ENCODE measurements at places on chromosomes 3 and 15.

DNA sequence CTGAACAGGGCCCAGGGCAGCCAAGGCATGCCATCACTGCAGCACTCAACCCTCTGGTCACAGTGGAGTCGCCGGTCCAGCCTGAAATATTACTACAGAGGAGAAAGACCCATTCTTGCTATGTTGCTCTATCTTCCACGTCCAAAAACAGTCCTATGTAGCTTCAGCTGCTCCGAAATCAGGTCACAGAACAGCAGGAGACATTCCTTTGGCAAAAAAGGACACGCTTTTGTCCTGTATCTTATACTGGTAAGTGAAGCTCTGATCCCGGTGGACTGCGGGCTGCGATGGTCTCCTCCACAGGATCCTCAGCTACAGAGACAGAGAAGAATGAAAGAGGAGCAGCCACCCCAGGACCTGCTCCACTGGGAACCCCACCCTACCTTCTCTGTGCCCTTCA lies 17.6 kb downstream of the ELP6 start:
- no peak for DNase-seq

DNA sequence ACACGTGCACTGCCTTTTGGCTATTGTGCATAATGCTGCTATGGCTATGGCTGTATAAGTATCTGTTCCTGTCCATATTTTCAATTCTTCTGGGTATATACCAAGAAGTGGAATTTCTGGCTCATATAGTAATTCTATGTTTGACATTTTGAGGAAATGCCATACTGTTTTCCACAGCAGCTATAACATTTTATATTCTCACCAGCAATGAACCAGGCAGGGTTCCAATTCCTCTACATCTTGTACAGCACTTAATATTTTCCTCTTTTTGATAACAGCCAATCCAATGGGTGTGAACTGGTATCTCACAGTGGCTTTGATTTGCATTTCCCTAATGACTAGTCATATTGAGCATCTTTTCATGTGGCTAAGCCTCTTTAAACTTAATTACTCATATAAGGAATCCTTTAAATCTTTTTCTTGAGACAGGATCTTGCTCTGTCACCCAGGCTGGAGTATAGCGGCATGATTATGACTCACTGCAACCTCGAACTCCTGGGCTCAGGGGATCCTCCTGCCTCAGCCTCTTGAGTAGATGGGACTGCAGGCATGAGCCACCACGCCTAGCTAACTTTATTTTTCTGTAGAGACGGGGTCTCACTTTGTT lies 38.1 kb upstream of the IGDCC4 start:
- no peak for DNase-seq

- DNase-seq, result no peak
These were observed 99.1 kb downstream of the NR1I2 start for GRCh38 chr3:119880966-119881365.

GRCh38 chr3:21645121-21645897 lies 105.7 kb downstream of the ZNF385D start:
- DNase-seq, result no peak

- no peak for DNase-seq
These were observed 7.8 kb upstream of the ICE2 start for GRCh38 chr15:60486742-60487141.

DNA sequence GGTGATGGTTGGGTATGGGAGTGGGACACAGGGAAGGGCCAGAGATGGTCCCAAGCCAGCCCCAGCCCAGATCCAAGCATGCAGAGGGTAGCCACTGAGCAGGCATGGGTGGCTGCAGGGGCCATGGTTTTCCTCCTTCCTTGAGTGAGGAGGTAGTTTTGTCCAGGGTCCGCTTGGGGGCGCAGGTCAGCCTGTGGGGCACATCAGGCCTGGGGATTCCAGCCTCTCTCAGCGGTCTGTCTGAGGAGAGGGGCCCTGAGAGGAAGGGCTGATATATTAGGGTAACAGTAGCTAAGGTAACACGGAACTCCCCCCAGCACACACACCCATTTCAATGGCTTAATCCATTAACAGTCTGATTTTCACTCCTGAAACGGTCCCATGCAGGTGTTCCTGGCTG lies 22.7 kb upstream of the LCTL start:
- DNase-seq, result no peak

DNA sequence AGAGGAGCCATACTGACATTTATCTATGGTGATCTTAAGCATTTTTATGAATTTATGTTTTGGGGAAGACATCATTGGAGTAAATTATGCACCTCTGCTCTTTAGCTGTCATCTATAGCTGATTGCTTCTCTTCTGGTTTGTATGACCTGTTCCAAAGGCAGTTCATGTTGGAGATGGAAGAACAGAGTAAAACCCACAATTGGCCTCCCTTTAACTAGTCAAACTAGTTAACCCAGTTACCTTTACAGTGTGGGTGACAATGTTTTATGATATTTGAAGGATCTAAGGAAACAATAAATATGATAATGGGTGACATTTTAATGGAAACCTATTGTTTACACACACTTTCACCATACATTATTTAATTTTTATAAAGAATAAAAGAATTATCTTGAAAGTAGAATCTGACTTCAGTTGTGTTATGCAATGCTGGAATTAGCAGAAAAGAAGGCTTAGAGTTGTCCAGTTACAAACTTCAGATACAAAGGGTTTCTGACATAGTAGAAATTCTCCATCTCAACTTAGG lies 263.5 kb downstream of the NFKBIZ start:
- DNase-seq, result no peak

DNA sequence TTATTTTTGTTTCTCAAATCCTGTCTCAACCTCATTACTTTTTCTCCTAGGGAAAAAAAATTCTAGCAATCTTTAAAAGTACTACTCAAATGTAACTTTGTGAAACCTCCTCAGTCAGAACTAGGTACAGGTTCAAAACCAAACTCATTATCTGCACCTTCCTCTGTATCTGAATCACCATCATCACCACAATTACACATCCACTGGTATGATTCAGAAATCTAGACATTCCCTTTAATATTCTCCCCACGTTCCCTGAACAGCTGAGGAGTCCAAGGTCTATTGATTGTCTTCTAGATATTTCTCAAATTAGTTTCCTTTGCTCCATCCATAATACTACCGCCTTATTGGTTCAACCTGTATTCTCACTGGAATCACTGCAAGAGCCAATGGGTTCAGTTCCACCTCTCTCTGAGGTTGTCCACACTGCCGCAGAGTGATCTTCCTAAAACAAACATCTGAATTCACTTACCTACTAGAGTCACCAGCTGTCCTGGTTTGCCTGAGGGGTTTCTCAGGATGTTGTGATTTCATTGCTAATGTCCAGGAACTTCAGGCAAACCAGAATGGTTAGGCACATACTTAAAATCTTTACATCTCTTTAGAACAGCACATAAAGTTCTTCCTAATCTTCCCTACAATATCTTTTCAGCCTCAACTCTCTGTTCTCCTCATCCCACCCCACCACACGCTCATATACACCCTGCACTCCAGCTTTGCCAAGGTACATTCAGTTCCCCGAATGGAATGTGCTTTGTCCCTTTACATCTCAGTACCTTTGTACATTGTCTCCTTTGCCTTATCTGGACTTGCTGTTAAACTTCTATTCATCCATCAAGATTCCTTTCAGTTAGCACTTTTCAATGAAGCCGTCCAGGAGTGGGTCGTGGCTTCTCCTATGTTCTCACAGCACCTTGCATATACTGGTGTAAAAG lies 24.2 kb downstream of the ATP13A4 start:
- no peak for DNase-seq

DNA sequence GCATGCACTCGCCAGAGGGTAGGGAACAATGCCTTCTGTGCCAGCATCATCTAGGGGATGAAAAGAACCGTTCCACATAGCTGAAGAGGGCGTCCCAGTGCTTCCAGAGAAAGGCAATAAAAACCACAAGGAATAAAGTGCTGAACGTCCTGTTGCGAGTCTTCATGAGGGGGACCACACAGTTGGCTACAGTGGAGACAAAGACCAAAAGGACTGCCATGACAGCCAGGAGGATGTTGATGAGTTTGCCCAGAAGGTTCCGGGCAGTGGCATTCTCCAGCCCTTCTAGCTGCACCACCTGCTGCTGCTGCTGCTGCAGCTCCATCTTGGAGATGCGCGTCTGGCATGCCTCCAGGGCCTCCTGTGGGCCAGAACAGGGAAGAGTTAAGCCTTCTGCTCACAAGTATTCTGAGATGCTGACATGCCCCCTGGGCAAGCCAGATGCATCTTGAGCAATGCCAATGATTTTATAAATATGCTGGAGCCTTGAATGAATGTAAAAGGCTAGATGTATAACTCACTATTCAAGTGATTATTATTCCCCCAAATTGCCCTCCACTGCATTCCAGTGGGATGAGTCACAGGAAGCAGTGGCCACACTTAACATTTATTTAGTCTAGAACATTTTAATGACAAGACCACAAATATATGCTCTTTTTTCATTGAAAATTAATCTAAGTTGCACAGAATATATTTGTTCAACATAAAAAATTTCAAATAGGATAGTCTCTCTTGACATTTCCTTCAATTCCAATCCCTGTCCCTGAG lies 45.1 kb upstream of the PLXND1 start:
- DNase-seq, result peak; percentile 67

GRCh38 chr3:139832998-139833397 lies 102.0 kb upstream of the CLSTN2 start:
- DNase-seq, result no peak

DNA sequence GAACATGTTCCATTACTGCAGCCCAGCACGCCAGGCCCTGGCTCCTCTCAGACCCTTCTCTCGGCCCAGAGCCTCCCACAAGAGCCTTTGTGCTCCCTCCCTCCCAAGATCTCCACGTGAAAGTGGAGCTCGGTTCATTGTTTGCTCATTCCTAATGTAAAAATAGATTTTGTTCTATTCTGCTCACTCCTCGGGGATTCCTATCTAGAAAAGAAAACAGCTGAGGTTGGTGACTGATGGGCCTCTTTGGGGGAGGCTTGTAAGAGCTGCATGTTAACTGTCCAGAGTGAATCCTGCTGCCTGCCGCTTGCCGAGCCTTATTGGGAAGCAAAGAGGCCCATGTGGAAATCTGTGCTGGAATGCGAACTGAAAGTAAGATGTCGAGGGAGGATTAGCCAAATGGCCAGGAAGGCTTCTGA lies 267.1 kb downstream of the LRTM1 start:
- DNase-seq, result no peak

DNA sequence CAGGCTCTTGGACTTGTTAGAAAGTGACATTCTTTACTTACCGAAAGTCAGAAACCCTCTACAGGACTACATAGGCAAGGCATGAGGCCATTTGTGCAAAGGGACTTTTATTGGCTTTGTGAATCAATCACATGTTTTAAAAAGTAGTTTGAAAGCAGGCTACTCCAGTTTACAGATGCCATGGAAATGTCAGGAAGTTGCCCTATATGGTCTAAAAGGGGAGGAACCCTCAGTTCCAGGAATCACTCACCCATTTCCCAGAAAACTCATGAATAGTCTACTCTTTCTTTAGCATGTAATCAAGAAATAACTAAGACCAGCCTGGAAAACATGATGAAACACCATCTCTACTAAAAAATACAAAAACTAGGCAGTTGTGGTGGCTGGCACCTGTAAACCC lies 51.0 kb upstream of the MKRN3 start:
- no peak for DNase-seq

DNA sequence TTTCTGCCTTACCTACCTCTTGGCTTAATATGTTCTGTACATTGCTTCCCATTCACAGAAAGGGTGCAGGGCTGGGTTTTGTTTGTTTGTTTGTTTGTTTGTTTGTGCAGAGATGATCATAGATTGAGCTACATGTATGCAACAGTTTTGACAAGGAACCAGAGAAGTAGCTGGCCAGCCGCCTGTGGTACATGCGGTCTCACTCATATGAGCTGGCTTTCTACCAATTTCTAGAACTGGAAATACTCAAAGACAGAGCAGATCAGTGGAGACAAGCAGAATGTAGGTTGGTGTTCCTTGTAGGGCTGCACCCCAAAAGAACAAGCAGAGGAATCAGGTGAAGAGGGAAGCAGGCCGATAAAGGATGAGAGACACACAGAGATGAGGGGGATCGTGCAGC lies 502.7 kb downstream of the SOX2 start:
- DNase-seq, result no peak

DNA sequence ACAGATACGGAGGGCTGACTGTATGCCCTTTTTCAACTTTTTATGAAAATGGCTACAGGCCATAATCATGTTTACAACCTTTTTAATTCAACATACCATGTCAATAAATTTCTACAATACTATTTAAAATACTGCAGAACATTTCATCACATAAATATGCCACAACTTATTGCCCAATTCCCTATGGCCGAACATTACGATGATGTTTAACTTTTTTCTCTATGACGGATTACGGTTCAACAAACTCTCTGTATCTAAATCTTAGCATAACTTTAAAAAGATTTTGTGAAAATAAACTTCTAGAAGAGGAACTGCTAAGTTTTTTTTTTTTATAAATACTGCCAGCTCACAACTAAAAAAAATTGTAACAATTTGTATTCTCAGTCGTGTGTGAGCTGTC lies 220.4 kb downstream of the OSBPL10 start:
- DNase-seq, result no peak

DNA sequence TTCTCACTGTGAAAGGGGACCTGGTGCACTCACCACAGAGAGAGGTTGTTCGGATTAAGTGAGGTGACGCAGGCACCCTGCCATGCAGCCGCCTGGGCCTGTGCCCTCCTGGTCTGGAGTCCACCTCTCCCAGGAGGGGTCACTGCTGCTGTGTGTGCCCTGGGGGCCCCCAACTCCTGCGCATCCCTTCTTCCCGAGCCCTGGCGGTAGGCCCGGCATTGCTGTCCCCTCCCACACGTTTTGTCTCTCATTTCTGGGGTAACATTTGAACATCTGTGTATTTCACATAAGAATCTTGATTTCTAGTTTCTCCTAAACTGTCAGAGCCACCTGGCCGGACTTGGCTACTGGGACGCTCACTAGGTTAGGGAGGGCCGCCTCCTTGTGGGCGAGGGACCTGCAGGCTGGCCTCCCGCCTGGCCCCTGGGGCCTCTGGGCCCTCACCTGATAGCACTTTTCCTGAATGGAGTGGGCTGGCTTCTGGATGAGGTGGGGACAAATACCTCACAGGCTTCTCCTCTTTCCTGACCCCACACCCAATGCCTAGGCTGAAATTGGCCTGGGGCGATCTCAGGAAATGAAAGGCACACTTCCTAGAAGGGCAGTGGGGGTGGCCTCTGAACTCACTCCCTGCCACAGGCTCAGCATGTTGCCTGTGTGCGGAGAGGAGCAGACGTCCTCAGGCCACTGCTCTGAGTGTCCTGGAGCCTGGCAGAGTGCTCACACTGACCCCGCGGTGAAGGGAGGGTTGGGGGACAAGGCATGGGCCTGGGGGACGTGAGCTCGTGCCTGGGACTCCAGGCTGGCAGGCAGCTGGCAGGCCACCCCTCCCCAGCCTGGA lies 104.2 kb upstream of the PRR23E start:
- DNase-seq, result no peak

DNA sequence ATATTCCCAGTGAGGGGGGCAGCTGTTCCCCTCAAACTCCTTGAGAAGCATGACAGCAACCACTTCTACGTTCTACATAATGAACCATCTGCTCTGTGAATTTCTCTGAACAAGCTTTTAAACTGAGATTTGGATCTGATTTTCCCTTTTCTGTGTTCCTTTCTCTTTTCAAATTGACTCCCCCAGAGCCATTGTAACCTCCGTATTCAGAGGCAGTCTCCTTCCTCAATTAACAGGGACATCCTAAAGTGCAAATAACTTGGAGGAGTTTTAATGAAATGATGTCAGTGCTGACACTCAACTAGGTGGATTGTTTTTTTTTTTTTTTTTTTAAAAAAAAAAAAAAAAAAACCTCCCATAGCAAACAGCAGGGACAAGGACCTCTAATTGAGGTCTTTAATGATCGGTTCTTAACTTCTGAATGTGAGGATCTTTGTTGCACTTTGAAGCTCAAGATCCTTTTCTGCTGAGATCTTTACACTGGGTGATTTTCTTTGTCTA lies 48.8 kb downstream of the ADAMTS9 start:
- DNase-seq, result no peak
